ENCODE measurements at places on chromosomes 3 and 15.

DNA sequence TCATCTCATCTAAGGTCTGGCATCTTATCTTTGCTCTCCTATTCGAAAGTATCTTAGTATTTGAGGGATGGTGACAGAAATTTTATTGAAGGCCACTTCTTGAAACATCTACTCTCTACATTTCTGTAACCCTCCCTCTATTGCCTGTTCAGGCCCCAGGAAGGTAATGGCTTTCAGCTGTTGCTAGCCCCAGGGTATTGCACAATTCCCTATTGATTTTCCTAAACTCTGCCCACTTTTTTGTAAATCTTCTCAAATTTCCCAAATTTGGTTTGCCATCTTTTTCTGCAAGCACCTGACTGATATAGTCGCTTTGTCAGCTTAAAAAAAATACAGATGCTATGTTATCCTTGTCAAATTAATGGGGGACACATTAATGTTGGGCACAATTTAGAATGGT, 242.1 kb downstream of the RAP2B start:
- DNase-seq = no peak

DNA sequence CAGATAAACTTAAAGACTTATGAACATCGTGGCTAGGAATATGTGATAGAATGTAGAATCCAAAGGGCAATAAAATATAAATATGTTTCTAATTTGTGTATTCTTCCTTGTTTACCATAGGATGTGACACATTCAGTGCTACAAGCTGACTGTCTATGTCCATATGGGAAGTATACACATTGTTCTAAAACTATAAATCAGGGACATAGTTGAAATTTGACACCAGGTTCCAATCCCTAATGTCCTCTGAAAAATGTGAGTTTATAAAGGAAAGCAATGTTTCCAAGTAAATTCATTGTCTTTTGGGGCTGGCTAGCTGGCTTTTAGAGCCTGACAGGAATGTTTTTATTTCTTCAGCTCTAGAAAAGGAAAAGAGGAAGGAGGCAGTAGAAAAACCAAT, 273.6 kb downstream of the CNTN4 start:
- DNase-seq = no peak

GRCh38 chr15:29127506-29128430, 141.9 kb downstream of the NSMCE3 start:
- no peak for DNase-seq

DNA sequence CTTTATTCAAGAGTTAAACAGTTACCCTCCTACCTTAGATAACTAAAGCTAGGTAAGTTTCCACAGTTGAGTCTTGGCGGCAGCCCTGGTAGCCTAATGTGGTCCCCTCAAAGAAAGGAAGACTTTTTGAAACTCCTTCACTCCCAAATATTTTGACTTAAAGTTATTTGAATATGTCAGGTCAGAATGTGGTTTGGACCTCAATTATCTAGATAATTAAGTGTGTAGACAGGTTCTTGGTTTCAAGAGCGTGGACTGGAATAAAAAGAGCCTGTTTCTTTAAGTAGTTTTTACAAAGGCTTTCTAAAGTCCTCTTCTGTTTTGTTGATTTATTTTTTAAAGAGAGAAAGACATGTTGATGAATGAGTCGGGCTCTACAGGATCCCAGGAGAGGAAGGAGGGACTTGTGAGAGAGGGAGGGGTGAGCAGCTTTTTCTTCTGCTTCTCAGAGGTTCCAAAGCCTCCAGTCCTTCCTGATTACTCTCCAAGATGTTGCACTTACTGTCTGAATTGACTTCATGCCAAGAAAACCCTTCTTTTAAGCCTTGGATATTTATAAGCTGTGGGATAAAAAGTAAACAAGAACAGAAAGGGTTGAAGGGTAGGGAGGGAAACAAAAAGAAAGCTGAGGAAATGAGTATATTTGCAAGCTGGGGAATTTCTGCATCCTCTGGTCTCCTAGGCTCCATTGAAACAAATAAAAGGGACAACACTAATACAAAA, 457.4 kb downstream of the IGSF11 start:
- no peak for DNase-seq

GRCh38 chr15:48644827-48645557, 517 bp downstream of the FBN1 start:
- no peak for DNase-seq

DNA sequence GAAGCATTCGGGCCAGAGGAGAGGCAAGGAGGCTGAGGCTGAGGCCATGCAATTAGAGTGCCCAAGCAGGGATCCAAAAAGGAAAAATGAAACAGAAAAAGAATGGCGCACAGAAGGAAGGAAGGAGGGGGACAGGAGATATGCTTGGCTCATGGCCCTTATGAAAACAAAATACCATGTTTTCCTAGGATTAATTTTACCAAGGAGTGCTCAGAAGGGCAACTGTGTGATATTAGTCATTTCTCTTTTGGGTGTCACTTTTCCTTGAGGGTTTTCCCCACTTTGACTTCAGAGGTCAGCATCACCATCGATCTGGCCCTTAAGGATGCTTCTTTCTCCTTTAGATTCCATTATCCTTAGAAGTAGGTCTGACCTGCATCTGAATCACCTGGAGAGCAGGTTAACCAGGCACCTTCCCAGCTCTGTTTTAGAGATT, 1.4 kb downstream of the PARP14 start:
- no peak for DNase-seq

DNA sequence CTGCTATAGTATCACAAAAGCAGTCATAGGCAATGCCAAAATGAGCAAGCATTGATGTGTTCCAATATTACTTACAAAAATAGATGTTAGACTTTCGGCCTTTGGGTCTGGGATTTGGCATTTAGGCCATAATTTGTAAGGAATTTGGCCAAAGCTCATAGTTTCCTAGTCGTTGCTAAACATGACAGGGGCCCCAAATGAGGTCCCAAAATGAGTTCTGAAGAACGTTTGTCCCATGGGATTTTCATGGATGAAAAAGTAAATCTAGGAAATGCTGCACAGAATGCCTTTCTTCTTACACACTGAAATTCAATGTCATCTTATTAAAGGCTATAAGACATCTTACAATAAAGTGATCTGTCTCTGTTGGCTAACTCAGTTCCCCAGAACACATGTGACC, 456.0 kb downstream of the CNTN4 start:
- no peak for DNase-seq

GRCh38 chr15:79881668-79882067, 15.1 kb downstream of the MTHFS start:
- DNase-seq = no peak

GRCh38 chr15:74262625-74263024, 26.5 kb downstream of the CCDC33 start:
- DNase-seq = no peak

DNA sequence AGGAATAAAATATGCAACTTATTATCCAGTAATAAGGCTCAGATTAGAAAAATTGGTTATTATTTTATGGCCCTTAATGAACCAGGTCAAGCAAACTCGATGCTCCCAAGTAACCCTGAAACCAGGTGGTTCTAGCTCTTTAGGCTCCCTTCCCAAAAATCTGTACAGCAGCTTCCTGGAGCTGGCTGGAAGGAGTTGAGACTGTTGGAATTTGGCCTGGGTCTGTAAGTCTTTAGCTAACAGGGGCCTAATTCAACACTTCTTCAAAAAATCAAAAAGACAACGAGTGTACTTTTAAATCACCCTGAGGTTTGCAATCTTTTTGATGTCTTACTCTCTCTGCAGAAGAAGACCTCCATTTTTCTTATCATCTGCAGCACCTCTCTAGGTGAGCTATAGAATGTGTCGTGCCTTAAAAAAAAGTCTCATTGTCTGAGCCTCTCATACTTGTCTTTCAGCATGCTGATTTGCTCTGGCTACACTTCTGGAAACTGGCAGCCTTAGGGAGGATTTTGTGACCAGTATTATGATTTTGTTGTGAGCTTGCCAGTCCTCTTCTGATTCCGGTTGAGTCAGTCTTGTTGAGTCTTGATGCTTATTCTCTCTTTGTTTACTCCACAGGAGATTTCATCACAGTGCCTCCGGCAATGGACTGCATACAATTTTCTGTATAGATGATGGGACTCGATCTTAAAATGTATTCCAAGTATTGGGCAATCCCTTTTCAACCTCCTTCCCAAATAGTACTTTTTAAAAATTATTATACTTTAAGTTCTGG, 235.0 kb upstream of the KBTBD8 start:
- no peak for DNase-seq

GRCh38 chr3:55069950-55070349, 142.1 kb upstream of the LRTM1 start:
- no peak for DNase-seq

- no peak for DNase-seq
Measured at GRCh38 chr3:63685340-63685739, 32.9 kb downstream of the SNTN start.

DNA sequence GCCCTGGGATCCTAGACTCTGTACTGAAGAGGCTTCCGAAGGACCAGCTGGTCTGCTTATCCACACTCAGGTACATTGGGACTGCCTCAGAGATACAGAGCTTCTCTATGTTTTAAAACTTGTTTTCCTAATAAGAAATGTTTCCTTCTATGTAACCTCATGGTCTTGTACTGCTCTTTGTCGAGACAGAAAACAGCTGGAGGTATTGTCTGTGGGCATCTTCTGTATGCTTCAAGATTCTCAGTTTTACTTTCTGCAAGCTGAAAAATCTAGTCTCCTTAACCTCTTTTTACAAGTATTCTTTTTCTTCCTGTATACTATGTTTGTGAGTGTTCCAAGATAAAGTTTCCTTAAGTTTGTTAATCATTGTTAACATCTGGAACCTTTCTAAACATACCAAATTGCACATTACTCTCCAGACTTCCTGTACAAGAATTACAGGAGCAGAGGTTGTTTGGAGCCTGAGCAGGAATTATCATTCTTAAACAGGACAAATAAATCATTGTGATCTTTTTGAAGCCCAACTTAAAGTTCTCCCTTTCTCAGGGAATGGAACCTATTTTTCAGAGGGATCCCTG, 358.3 kb upstream of the CFAP20DC start:
- DNase-seq = no peak

DNA sequence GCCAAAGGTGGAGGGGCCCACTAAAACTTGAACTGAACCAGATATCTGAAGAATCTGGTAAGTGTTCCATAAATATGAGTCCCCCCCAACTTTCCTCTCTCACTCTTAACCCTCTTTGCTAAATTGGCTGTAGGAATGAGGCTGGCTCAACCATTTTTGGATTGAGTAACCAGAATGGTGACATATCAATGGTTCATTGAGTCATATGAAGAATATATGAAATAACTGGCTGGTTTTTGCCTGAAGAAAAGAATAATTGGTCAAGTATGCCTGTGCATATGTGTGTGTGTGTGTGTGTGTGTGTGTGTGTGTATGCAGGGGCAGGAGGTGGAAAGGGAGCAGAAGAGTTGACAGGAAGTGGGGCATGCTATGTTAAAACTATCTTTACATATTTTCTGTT, 472.9 kb upstream of the THBS1 start:
- DNase-seq = no peak

GRCh38 chr3:146390957-146391356, 78.4 kb downstream of the PLSCR2 start:
- no peak for DNase-seq

DNA sequence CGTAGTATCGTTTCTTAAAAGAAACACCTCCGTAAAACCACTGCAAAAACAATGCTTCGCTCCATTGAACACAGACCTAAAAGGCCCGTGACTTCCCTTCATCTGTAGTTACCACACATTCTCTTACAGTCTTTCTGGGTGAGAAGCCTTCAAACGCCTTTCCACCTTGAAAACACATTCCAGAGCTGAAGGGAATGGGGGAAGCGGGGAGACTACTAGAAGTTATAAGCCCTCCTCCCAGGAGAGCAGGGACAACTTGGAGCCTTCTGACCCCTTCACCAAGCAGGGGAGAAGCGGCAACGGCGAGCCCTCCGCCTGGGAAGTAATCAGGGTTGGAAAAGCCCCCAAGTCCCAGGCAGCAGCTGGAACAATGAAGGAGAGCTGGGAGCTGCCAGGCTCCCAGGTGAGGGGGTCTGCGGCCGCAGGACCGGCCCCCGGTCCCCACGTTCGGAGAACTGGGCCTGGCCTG, 461 bp downstream of the SECISBP2L start:
- peak; percentile 39 for DNase-seq

- DNase-seq = no peak
Measured at GRCh38 chr3:50203113-50203808, 1.8 kb upstream of the SLC38A3 start.

- DNase-seq = no peak
Measured at GRCh38 chr15:82093774-82094211, 48.0 kb upstream of the MEX3B start.

DNA sequence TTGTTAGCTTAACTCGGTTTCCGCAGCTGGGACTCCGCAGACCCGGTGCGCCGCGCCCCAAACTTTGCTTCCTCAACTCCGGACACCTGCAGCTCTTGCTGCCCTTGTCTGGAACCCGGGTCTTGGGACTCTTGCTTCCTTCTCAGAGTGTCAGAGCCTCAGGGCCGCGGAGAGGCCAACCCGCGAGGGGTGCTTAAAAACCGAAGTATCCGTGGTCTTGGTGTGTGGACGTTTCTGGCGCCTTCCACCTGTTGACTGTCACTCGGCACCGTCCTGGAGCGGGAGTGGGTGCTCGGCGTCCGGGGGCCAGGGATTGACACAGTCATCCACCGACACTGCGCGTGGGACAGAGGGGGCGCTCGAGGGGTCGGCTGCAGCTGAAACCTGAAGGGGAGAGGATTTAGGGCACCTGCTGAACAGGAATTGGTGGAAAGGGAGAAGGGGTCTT, 386 bp downstream of the SQOR start:
- no peak for DNase-seq

DNA sequence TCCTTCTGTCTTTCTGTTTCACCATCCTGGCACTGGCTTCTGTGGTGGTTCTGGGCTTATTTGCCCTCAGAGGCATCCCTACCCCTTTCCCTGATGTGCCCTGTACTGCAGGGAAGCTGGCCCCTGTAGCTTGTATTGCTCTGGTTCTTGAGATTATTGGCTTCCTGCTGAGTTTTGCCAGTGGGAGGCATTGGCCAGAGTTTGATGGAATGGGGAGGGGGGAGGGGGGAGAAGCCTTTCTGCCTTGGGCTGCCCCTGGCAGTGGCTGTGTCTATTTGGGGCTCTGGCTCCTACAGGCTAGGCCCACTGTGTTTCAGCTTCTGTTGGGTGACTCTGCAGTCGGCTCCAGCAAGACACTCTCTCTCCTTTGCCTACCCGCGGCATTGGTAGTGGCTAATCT, 41.6 kb upstream of the SEMA6D start:
- no peak for DNase-seq

GRCh38 chr3:82293867-82294266, 532.4 kb upstream of the GBE1 start:
- DNase-seq = no peak

- no peak for DNase-seq
Measured at GRCh38 chr3:27186013-27186412, 183.2 kb downstream of the NEK10 start.

GRCh38 chr15:48992096-48992495, 28.4 kb upstream of the SHC4 start:
- no peak for DNase-seq

DNA sequence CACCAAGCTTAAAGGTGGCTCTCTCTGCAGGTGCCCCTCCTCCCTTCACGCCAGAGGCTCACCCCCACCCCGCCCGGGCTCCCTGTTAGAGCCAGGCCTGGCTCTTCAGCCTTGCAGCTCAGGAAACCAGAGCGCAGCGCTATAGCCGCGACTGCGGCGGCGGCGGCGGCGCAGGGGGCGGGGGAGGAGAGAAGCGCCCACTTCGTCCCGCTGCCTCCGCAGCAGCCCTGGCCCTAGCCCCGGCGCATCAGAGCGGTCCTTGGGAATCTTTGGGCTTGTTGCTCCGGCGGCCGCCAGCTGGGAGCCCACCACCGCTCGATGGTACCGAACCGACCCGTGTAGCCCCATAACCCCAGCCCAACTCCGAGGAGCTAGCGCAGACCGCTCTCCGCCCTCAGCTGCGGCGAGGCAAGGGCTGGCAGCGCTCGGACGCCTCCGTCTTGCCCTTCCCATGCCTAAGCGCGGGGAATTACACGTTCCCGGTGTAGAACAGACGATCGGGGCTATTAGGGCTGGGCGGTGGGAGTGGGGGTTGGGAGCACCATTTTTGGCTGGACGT, 1.2 kb downstream of the RASGRF1 start:
- DNase-seq = no peak

All from NCI-H526 treated with DMSO at 0.1 percent for 48 hours (cell line).